Parietal lobe (tissue), 2 donors: ENCODE measurements at places on chromosomes 7 and 10. TPM values are rescaled to one million over a fixed set of nuclear protein-coding genes. Genes with fewer than 3 reads are reported as not detected.

GBX1 gene
- total RNA-seq: not detected

ZCWPW1 gene
- 2.2 TPM for total RNA-seq

BCAP29 gene
- total RNA-seq: 59.2 TPM

PPP1R3C gene
- 24.7 TPM for total RNA-seq

USP54 gene
- 51.3 TPM for total RNA-seq

CALHM3 gene
- total RNA-seq: not detected

RBM17 gene
- total RNA-seq: 81.4 TPM

PTN gene
- total RNA-seq: 140 TPM

CLEC2L gene
- 1.9 TPM for total RNA-seq

HOXA6 gene
- total RNA-seq: not detected

HTR5A gene
- total RNA-seq: 0.94 TPM

TMEM270 gene
- total RNA-seq: not detected

CYP17A1 gene
- not detected for total RNA-seq

COMTD1 gene
- total RNA-seq: 16.3 TPM

HOXA13 gene
- not detected for total RNA-seq

NODAL gene
- total RNA-seq: 3.1 TPM

ASIC3 gene
- 2.5 TPM for total RNA-seq

CLCN1 gene
- total RNA-seq: not detected

OTUD1 gene
- 13.8 TPM for total RNA-seq

SFTPA1 gene
- total RNA-seq: not detected

CFTR gene
- 0.94 TPM for total RNA-seq

TMEM176B gene
- not detected for total RNA-seq

AKR1C8 gene
- not detected for total RNA-seq

NACAD gene
- total RNA-seq: 13.5 TPM

PDZD8 gene
- 30.4 TPM for total RNA-seq
